ENCODE measurements at places on chromosomes 5 and 9.

GRCh38 chr5:92179651-92180050 lies 796.5 kb upstream of the ARRDC3 start:
- DNase-seq = no peak

- DNase-seq = no peak
Measured at GRCh38 chr5:31757806-31758205, 118.9 kb downstream of the PDZD2 start.

DNA sequence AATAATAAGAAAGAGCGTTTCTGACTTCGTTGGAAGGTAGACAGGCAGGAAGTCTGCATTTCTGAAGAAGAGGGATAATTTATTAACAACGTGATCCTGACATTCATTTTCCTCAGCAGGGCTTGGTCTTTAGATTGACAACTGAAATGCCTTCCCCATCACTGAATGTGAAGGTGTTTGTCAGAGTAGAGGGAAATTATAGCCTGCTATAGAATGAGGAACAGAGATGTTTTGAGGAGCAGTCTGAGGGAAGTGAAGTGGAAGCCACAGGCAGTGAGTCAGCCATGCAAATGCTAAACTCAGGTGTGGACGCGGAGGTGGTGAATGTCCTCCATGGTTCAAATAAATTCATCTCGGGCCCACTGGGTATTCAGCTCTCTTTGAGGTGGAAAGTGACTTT lies 30.5 kb downstream of the C7 start:
- no peak for DNase-seq

DNA sequence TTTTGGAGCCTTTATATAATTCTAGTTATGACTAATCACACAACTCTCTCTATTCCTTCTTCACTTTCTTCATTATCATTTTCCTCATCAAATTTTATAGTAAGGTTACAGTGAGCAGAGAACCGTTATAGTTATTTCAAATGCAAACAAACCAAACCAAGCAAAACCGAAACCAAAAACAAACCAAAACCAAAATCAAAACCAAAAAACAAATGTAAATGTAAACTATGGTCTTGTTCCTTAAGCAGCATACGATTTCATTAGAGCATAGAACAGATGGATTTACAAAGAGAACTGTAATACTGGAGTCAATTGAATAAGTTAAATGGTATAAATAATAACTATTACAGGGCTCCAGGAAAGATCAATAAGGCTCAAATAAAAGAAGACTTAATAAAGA lies 447.1 kb downstream of the LRRC70 start:
- no peak for DNase-seq

DNA sequence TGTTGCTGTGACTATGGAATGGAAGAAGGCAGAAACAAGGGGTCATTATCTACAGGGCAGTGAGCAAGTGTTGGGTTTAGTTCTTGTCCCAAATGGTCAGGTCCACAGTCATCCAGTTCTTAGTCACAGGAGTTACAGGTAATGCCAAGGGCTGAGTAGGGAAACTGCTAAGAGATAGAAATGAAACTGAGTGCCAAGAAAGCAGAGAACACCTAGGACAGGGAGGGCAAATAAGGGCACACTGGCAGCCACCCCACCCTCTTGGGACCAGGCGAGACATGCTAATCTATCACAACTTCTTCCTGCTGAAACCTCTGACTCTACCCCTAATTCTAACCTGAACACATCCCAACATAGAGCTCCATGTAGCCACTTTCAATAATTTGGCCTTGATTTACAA lies 103.2 kb downstream of the KLF4 start:
- no peak for DNase-seq

- DNase-seq = no peak
Measured at GRCh38 chr5:935510-936084, 42.9 kb downstream of the TRIP13 start.

- DNase-seq = no peak
Measured at GRCh38 chr5:1543398-1544293, 19.9 kb upstream of the LPCAT1 start.

GRCh38 chr9:23587433-23587832 lies 238.6 kb downstream of the ELAVL2 start:
- no peak for DNase-seq

GRCh38 chr5:23476580-23476979 lies 30.8 kb upstream of the PRDM9 start:
- no peak for DNase-seq

- DNase-seq = no peak
Measured at GRCh38 chr9:130219661-130220096, 45.9 kb upstream of the HMCN2 start.

GRCh38 chr5:52771343-52772039 lies 16.2 kb upstream of the ITGA1 start:
- peak; percentile 20 for DNase-seq
